ENCODE measurements at places on chromosomes 12 and 14. TPM values are rescaled to one million over a fixed set of nuclear protein-coding genes. Genes with fewer than 3 reads are reported as not detected.

The PWP1 gene
- total RNA-seq, result 33.5 TPM

The HAL gene
- total RNA-seq, result 3.8 TPM

The FICD gene
- 4.7 TPM for total RNA-seq

The RFX4 gene
- 25.4 TPM for total RNA-seq

The SDR9C7 gene
- total RNA-seq, result 0.26 TPM

The LGMN gene
- 80.3 TPM for total RNA-seq

The NXPH4 gene
- total RNA-seq, result 15.1 TPM

The IL22 gene
- total RNA-seq, result not detected

The DDIT3 gene
- total RNA-seq, result 32.3 TPM

The GCH1 gene
- total RNA-seq, result 29.6 TPM

The KRT82 gene
- total RNA-seq, result not detected

The LUM gene
- total RNA-seq, result 49.5 TPM

The NANOG gene
- not detected for total RNA-seq

The E2F7 gene
- total RNA-seq, result 7.4 TPM

The CD4 gene
- total RNA-seq, result 0.64 TPM

The DPY19L2 gene
- 25.0 TPM for total RNA-seq

The CYP46A1 gene
- total RNA-seq, result 4.7 TPM

The GLIPR1L2 gene
- 0.77 TPM for total RNA-seq

The PLBD1 gene
- total RNA-seq, result 30.5 TPM

The JAG2 gene
- total RNA-seq, result 16.5 TPM

The SRRM4 gene
- 1.4 TPM for total RNA-seq

The GPR135 gene
- total RNA-seq, result 2.7 TPM

The KDM5A gene
- total RNA-seq, result 76.7 TPM

The NGB gene
- not detected for total RNA-seq

The MDGA2 gene
- total RNA-seq, result 1.3 TPM

The KICS2 gene
- total RNA-seq, result 7.1 TPM

The DEPDC4 gene
- 2.6 TPM for total RNA-seq

The RASSF9 gene
- total RNA-seq, result 2.0 TPM

The RDH16 gene
- 0.43 TPM for total RNA-seq

The MMP19 gene
- total RNA-seq, result 0.48 TPM

The GPRC5A gene
- 152 TPM for total RNA-seq

The ARHGAP9 gene
- 0.52 TPM for total RNA-seq

The SERPINA10 gene
- total RNA-seq, result 1.5 TPM

The NTF3 gene
- total RNA-seq, result 16.7 TPM

The OTOGL gene
- 0.27 TPM for total RNA-seq

The SOAT2 gene
- total RNA-seq, result 1.9 TPM

The FAM181A gene
- total RNA-seq, result not detected

The CCDC60 gene
- total RNA-seq, result 3.7 TPM

The SLC8A3 gene
- 1.3 TPM for total RNA-seq

The CCDC197 gene
- not detected for total RNA-seq

The RD3L gene
- not detected for total RNA-seq

The MANSC1 gene
- 16.8 TPM for total RNA-seq

The TSHR gene
- 0.65 TPM for total RNA-seq

Measured in type B pancreatic cell (in vitro differentiated cells).